ENCODE measurements at places on chromosomes 1 and 21. TPM values are rescaled to one million over a fixed set of nuclear protein-coding genes. Genes with fewer than 3 reads are reported as not detected.

The KCNN3 gene
- 0.35 TPM for total RNA-seq

The MXRA8 gene
- 0.75 TPM for total RNA-seq

The CREB3L4 gene
- total RNA-seq, result 8.3 TPM

The TPM3 gene
- 633 TPM for total RNA-seq

The FMOD gene
- total RNA-seq, result 1.9 TPM

The CELA2A gene
- not detected for total RNA-seq

The ZNF648 gene
- not detected for total RNA-seq

The RGS16 gene
- 94.3 TPM for total RNA-seq

The PTGFR gene
- total RNA-seq, result not detected

DNA sequence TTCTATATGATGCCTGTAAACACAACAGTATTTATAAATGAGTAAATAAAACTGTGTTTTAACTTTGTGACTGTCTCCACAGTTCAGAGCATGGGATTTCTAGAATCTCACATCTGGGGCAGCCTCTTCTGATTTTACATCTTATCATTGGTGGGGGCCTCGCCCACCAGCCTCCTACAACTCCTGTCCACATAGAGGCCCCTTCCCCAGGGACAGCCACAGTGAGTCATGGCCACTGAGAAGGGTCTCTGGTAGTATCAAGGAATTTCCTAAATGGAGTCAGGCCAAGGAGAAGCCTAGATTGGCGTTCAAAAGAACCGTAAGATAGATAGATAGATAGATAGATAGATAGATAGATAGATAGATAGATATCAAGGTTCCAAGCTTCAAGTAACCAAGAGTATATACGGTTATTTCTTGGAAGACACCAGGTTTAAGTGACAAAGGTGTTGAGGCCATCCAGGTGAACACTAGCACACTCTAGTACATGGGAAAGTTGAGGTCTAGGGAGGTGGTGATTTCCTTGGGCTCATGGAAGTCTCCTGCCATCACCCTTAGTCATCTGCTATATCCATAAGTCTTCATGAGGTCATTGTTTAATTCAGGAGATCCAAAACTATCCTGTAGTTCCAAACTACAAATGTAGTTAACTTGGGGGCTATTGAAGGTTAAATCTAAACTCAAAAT lies 121.6 kb downstream of the SYT2 start:
- DNase-seq, result no peak

- no peak for DNase-seq
These were observed 54.0 kb upstream of the KCNJ15 start for GRCh38 chr21:38202811-38203210.

DNA sequence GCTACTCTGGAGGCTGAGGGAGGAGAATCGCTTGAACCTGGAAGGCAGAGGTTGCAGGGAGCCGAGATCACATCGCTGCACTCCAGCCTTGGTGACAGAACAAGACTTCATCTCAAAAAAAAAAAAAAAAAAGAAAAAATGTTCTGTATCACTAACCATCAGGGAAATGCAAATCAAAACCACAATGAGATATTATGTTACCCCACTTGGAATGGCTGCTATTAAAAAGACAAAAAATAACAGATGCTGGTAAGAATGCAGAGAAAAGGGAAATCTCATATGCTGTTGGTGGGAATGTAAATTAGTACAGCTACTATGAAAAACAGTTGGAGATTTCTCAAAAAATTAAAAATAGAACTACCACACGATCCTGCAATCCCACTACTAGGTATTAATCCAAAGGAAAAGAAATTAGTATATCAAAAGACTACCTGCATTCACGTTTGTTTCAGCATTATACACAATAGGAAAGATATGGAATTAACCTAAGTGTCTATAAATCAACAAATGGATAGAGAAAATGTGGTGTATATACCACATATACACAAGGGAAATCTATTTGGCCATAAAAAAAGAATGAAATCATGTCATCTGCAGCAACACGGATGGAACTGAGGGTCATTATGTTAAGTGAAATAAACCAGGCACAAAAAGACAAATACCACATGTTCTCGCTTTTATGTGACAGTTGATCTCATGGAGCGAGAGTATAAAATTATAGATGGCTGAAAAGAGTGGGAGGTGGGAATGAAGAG lies 62.6 kb downstream of the ABL2 start:
- DNase-seq, result no peak

- DNase-seq, result no peak
These were observed 18.2 kb downstream of the CRYZ start for GRCh38 chr1:74714429-74715235.

DNA sequence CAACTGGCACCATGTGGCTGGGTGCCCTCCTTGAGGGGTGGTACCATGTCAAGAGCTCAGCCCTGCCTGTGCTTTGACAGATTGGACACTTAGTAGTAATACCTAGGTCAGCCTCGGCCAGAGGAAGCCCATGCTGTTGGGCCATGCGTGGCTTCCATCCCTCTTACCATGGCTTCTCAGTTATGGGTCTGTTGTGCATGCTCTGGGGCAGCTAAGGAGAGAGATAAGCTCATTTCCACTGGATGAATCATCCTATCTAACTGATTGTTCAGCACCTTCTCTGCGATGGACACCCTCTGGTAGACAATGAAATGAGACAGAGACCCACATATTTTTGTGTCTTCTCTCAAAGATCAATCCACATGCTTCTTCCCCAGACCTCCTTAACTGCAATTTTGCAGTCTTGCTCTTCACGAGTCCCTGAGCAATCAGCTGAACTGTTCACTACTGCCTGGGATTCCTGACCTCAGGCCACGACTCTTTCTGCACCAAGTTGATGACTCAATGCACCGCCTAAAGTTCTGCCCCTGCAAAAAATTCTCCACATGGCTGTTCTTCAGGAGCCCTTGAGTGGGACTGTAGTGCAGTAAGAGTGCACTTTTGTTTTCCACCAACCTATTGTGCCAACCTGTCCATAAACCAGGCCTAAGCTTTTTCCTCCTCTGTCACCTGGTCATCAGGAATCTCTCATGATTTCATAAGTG lies 6.9 kb upstream of the TRIM62 start:
- no peak for DNase-seq

DNA sequence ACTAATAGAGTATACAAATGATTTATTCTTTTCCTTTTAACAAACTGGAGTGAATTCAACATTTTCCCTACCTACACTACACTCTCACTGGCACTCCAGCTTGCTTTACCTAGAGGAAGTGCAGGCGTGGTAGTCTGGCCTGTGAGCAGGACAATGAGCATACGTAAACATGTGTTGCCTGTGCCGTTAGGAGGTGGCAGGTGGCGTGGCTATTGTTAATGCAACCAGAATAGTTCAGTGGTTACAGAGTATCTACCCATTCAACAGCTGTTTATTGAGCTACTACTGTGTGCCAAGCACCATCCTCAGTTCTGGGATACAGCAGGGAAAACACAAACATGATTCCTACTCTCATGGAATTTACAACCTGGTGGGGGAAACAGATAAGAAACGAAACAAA lies 299.7 kb upstream of the KAZN start:
- DNase-seq, result no peak

DNA sequence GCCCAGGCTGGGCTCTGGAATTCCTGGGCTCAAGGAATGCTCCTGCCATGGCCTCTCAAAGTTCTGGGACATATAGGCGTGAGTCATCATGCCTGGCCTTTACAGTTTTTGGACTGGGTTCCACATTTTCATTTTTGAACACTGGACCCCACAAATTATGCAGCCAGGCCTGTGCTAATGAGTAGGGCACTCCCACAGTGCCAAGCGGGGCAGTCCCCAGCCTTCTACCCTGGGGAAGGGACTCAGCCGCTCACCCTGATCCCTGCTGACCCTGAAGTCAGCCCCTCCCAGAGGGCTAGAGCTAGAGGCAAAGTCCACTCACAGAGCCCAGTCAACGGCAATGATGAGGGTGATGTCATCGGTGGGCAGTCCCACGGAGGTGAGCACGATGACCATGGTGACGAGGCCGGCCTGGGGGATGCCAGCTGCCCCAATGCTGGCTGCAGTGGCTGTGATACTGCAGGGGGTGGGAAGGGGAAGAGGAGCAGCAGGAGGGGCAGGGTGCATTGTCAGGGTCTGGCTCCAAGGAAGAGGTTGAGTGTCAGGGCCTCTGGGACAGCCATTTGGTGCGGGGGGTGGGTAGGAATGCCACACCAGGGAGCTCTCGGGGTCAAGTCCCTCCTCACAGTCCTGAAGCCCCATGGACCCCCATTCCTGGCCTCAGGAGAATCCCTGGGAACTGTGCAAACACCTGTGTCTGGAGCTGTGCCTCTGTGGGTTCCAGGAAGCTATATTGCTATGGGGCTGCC lies 27.6 kb downstream of the PODN start:
- no peak for DNase-seq

DNA sequence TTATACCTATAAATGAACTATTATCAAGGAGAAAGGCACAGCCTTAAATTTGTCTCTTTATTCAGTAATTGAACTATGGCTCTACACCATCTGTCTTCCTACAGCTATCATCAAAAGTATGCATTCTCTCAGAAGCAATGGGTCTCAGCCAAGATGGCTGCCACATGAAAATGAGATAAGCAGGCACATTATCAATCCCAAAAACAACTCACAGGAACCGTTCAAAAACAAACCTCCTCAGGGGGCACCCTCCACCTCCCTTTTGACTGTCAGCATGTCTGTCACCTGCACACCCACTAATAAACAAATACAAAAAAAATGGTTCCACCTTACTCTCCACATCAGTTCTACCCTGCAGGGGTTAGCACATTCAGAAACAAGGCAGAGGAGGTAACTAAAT lies 23.6 kb downstream of the KIAA0319L start:
- no peak for DNase-seq

DNA sequence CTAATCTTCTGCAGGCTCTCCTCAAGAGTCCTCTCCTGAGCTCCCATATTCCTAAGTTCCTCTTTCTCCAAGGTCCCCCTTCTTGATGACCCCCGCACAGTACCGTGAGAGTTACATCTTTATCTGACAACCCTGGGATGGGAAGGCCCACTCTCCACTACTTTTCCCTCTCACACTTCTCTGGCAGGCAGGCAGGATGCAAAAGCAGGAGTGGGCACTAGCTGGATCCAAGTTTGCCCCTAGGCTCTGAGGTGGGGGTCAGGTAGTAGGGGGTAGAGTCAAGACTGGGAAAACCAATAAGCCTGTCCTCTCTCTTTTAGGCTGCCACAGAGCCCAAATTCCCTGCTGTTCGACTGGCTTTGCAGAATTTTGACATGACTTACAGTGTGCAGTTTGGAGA lies 3.9 kb downstream of the NSUN4 start:
- DNase-seq, result no peak

GRCh38 chr1:31399976-31400375 lies 13.0 kb upstream of the SERINC2 start:
- DNase-seq, result no peak

- DNase-seq, result no peak
These were observed 10.2 kb upstream of the HNRNPR start for GRCh38 chr1:23354245-23354644.

- DNase-seq, result no peak
These were observed 4.1 kb upstream of the GNPAT start for GRCh38 chr1:231236938-231237337.

DNA sequence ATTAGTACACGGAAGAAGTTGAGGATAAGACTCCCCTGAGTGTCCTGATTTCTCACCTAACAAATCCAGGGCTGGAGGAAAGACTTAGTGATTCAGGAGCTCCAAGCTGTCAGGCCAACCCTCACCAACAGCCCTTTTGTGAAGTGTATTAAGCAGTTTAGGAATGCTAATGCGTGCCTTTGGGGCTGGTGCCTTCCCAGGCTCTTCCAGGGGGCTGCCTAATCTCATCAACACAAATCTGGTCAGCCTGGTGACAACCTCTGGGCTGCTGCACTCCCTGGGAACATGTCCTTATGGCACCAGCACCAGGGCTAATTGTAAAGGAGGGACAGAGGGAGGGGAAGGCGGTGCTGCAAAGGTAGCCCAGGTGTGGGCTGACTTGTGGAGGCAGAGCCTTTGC lies 15.5 kb downstream of the CSMD2 start:
- DNase-seq, result no peak

GRCh38 chr1:169692756-169693460 lies 18.5 kb downstream of the SELL start:
- DNase-seq, result peak; percentile 87

GRCh38 chr1:227892489-227893299 lies 55.0 kb downstream of the WNT9A start:
- no peak for DNase-seq

DNA sequence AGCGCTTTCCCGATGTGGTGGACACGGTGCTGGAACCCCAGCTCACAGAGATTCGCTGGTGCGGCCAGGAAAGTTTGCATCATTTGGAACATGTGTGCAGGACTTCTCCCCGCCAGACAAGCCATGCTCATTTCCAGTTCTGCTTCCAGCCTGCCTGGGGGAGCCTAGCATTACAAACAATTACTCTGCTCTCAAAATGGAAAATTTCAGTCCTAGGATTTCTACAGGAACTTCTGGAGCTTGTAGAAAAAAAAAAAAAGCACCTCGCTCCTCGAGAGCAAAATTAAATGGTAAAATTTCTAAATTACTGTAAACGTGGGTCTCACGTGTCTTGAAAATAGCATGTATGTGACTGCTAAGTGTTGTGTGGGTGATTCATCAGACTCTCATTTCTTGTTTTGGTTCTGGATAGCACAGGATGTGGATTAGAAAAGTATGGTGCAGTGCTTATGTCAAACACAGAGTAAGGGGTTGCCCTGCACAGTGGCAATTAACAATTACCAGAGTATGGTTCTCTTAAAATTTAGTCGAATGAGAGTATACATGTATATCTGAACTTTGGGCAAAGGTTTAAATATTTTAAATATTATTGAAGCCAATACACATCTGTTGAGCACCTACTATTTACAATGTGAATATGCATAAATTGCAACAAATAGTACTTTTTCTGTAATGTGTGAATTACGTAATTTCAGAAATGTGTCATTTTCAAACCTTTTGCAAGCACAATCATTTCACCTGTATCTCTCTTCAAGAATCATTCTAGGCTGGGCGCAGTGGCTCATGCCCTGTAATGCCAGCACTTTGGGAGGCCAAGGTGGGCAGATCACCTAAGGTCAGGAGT lies 61.8 kb upstream of the PTGFRN start:
- peak; percentile 71 for DNase-seq

- no peak for DNase-seq
These were observed 89.2 kb downstream of the PLXNA2 start for GRCh38 chr1:208154679-208155642.

GRCh38 chr1:226589008-226589733 lies 40.6 kb downstream of the STUM start:
- no peak for DNase-seq

- DNase-seq, result no peak
These were observed 10.5 kb downstream of the CASZ1 start for GRCh38 chr1:10785728-10786638.

DNA sequence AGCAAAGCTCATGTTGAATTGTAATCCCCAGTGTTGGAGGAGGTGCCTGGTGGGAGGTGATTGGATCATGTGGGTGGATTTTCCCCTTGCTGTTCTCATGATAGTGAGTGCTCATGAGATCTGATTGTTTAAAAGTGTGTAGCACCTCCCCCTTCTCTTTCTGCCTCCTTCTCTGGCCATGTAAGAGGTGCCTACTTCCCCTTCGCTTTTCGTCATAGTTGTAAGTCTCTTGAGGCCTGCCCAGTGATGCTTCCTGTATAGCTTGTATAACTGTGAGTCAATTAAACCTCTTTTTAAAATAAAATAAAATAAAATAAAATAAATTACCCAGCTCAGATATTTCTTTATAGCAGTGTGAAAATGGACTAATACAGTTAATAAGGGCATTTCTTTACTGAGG lies 1025.7 kb downstream of the PLA2G4A start:
- DNase-seq, result no peak
